ENCODE measurements at places on chromosomes 7 and 10.

DNA sequence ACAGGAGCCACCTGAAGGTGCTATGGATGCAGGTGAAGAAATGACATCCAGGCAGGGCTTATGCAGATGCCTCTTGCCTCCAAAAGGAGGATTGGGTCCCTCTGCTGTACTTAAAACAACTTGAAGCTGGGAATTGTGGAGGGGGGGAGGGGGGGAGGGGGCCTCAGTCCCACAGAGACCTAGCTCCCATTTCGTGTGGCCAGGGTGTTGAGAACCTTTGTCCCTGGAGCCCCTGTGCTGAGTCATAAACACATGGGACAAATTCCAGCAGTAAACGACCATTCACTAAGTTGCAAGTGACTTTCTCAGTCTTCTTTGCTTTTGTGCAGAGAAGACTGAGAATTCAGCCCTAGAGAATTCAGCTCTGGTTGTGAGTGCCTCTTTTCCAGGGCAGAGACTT is 96.5 kb upstream of the PODXL start:
- DNase-seq = no peak

GRCh38 chr10:95628786-95629185 is 27.7 kb downstream of the ALDH18A1 start:
- DNase-seq = no peak

DNA sequence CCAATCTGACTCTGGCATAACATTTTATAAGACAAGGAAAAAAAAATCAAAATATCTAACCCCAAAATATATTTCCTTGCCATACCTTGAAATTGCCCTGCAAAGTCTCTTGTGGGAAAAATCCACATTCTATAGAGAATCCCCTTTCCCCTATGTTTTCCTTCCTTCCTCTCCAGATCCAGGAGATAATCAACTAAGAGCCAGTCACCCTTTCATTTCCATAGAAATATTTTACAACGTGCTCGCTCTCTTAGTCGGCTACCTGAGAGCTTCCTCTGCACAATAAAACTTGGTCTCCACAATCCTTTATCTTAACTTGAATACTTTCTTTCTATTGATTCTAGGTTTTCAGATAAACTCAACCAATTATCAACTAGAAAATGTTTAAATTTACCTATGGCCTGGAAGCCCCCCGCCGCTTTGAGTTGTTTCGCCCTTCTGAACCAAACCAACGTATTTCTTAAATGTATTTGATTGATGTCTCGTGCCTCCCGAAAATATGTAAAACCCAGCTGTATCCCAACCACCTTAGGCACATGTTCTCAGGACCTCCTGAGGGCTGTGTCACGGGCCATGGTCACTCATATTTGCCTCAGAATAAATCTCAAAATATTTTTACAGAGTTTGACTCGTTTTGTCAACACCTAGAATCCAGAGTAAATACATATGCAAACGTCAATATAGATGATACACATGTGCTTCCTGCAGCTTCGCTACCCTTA is 869 bp downstream of the PSAP start:
- DNase-seq = no peak

DNA sequence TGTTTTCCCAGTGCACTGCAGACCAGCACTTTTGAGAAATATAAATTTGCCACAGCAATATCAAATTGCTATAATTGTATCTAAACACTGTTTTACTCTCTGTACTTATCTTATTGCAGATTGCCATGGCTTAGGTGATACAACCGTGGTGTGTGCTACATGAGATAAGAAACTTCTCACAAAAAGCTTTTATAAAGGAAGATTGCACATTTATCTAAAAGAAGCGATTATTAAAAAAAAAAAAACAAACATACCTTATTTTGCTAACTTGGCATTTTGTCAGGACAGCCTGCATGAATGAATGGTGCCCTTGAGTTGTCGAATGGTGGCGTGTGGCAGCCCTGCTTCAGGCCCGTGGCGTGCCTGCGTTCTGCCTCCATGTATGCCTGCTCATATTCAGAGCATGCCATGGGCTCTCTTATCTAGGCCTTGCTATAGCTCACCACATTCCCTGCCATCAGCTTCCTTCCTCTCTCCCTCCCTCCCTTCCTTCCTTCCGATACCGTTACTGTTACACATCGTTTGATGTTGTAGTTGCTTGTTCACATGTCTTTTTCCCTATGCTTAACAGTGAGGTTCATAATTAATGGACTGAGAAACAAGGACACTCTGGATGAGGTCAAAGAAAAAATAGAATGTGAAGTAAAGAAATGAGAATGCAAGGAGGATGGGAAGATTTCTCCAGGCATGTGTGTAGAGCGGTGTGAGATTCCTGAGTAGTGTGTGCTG is 34.9 kb downstream of the PRKAR2B start:
- no peak for DNase-seq

DNA sequence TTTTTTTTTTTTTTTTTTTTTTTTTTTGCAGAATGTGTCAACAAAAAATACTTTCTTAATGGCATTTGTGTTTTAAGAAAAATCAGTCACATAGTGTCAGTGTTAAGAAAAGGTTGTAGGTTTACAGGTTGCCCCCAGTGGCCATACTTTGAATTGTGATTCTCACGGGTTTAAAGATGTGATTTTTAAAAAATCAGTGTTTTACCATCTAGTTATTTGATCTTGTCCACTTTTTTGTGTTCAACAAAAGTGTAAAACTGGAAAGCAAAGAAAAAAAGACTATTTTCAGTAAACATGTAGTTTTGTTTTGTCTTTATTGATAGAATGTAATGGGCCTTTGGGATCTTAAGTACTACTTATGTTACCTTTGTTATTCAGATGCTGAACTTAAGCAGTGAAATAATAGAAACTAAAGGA is 25.7 kb downstream of the SUV39H2 start:
- no peak for DNase-seq

- DNase-seq = no peak
Measured at GRCh38 chr7:10075866-10076265, 897.8 kb upstream of the PHF14 start.

DNA sequence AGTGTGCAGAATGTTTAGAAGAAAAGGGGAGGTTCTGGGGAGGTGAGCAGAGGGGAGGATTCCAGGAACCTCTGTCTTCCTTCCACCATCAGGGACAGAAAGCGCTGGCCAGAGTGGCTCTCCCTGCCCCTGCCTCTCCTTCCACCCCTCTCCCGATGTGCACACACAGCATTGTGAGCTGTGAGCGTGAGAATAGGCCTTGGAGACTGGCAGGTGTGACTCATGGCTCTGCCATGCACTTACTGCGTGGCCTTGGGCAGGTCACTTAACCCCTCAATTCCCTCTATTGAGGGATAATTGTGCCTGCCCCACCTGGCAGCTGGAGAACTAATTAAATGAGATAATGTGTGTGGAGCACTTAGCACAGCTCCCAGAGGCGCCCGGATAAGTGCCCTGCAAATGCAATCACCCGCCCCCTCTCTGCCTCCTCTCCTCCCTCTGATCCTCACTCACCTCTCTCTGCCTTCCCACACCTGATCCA is 115.4 kb downstream of the ZMIZ1 start:
- DNase-seq = peak; percentile 26

DNA sequence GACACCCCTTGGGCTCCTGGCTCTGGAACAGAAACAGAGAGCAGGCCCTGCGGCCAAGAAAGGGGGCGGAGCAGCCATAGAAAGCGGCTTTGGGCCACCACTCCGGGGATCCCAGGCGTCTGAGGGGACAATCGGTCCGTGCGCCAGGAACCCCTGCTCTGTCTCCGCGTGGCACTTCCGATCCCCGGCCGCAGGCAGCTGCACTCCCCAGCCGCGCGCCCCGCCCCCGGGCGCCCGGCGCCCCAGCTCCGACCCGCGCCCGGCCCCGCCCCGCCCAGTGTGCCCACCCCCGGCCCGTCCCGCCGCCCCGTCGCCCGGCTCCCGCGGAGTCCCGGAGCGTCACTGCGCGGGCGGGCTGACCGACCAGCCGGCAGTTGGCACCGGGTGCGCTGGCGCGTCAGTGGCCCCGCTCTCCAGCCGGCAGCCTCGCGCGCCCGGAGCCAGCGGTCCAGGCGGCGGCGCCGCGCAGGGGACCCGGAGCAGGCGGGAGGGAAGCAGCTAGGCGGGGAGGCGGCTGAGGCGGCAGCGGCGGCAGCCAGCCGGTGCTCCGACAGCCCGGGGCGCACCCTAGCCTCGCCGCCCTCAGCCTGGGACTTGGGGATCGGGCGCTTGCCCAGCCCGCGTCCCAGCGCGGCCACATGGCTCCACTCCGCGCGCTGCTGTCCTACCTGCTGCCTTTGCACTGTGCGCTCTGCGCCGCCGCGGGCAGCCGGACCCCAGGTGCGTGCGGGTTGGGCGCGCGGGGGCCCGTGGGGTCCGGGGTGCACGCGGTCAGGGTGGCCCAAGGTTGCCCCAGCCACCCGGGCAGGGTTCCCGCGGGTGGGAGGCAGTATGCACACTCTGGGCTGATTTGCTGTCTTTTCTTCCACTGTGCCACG is at the start of gene ADAMTS14:
ADAMTS14 (plus strand) TSS at position 342 of the 878 bp plus-strand sequence; CDS start at position 639, 297 bp downstream.
- DNase-seq = peak; percentile 59

DNA sequence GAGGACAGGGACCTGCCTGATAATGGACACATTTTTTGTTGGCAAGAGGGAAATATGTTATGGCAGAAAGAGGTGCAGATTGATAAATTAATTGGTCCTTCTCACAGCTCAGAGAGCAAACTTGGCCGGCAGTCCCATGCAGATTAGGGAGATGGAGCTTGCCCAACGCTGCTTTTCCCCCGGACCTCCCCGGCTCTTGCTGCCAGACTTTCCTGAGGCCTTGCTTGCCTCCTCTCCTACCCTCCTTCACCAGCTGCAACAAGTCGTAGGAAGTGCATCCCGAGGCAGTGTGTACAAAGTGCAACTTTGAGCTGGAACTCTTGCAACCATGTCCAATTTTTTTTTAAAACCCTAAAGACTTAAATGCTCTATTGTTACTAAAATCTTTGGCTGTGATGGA is 215.5 kb downstream of the LRMDA start:
- no peak for DNase-seq

DNA sequence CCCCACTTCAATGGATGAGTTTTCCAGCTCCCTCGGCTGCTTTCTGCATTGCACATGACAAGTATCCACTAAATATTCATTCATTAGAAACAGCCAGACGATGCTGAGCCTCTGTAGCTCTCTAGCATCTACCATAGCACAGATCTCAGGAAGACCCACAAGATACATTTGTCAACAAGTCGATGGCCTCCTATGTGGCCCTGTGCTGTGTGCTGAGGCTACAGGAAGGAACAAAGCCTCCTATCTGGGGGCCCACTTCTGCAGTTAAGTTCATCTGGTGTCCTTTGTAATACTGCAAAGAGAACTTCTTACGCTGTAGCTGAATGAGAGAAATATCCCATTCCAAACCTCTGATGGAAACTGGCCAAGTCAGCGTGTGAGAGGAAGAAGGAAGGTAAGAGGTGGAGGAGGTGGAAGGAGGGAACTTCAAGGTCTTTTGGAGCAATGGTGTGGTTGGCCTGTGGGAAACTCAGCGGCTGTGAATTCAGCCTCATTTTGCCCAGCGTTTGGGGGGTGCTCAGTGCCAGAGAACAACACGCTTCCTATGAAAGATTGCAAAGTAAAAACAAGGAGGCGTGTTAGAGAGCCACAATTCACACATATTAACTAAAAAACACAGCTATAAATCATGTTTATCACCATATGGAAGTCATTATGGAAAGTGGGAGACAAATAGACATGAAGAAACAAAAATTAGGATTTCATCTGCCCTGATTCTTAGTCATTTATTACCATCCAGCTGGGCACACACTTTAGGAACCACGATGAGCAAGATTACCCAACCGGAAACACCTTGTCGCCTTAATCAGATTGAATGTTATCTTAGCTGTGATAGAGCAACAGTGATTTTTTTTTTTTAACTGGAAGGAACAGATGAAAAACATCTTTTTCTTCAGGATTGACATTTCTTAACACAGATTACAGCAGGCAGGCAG is 62.2 kb upstream of the USP6NL start:
- DNase-seq = no peak

- DNase-seq = no peak
Measured at GRCh38 chr7:151735851-151736402, 141.0 kb downstream of the PRKAG2 start.

DNA sequence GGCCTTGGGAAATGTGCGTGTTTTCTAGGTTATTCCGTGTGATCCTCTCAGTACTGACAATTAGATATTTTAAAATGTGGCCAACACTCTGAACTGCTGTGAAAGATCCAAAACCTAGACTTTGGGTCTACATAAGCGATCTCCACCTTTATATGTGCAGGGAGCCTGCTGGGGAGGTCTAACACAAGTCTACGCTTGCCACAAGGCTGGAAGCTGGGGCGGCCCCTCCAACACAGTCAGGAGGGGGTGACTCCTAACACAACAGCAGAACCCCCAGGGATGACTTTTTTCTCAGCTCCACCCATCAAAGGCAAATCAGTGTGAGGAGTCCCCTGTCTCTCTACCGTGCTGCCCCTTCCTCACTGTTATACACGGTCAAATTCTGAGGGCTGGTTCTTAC is 202.6 kb downstream of the COBL start:
- no peak for DNase-seq

GRCh38 chr7:92413550-92413949 is 33.7 kb upstream of the GATAD1 start:
- no peak for DNase-seq

DNA sequence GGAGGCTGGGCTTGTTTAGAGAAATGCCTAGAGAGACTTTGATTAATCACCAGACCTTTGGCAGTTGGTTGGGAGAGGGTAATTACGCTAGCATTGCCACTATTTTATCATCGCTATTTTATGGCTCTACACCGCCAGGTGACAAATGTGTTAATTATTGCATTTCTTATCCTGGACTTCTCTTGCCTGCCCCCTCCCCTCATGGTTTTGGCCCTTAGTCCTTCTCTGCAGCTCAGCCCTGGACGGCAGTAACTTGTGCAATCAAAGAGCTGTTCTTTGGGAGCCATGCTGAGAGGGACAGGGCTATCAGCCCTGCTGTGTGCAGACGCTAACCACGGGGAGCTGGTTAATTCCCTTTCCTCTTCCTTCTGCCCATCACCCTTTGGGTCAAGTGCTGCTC is 585.0 kb downstream of the AUTS2 start:
- no peak for DNase-seq

DNA sequence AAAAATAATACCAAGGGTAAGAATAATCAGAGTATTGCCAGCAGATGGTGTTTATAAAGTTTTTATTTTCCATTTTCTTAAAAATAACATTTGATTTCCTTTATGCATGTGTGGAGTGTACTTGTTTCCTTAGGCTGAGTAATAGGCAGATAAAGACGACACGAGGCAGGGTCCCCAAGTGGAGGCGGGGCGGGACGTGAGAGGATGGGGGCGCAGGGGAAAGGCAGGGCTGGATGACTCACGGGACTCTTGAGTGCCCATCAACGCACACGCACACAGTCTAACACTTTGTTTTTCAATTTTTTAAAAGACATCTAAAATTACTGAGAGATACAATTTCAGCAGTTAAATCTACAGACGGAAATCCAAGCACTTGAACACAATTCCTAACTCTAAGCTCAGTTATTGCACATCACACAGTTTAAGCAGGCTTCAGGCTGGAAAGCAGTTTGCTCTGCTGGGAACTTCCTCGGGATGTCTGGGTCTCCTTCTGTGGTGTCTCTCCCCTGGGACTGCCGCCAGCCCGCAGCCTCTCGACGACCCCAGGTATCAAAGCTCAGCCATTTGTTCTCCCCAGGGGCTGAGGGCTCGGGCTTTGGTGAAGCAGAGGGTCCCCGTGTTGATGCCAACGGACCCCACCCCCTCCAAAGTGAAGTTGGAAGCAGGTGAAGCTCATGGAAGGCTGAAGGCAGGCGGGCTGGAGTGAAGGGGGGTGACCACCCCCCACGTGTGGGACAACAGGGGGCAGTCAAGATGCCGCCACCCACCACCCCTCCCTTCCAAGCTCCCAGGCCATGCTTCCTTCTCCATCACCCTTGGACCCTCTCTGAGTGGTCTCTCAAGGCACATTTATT is 29.1 kb downstream of the SPOCK2 start:
- no peak for DNase-seq
